ENCODE measurements at places on chromosomes 6 and 20.

DNA sequence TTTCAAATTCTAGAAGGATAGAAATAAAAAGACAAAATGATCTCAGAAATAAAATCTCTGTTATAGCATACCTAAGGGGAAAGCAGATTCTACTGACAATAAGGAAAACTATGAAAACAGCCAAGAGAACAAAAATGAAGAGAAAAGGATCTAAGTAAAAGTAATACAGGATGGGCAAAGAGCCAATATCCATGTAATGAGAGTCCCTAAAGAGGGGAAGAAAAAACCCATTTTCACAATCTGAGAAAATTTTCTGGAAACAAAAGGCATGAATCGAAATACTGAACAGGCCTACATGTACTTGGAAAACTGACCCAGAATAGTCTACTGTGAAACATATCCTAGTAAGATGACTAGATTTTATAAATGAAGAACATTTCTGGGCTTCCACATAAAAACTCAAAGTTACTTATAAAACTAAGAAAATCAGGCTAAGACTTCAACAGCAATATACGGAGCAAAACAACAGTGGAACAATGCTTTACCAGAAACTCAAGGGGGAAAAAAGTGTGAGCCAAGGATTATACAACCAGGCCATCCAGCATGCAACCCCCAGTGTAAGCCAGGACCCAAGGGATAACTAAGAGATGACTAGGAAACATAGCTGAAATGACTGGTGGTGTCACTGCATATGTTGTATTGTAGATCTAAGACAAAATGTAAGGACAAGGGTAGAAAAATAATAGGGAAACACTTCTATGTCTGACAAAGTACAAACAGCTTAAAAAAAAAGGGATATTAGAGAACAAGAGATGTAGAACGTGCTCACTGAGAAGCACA is 10.2 kb downstream of the NAPB start:
- no peak for DNase-seq

GRCh38 chr20:3864518-3864917 is 17.9 kb downstream of the MAVS start:
- no peak for DNase-seq

- DNase-seq = no peak
These were observed 35.1 kb downstream of the PLCB4 start for GRCh38 chr20:9103955-9104354.

DNA sequence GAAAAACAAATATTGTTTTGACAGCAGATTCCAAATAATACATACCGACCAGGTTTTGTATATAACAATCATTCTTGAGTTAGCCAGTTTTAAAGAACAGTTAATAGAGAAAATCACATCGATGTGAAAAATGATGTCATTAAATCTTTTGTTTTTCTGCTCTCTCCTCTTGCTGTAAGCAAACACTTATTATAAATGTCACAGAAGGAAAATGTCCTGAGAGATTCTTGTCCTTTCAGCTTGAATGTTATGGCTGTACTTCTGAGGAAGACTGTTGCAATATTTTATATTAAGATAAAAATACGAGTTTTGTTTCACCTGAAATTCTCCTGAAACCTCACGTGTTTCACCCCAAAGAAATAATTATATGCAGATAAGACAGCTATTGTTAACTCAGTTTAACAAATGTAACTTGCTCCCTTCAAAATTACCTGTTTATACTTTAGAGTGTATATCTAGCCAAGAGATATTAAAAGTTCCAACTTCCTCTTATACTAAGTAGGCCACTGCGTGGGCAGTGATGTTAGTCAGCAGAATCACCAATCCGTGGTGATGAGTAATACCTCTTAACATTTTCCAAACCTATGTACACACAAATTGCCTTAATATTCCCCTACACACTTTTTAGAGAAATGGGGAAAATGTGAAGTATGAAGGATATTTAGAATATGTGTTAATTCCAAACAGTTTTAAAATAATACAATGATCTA is 1111.4 kb upstream of the CITED2 start:
- DNase-seq = no peak

- no peak for DNase-seq
These were observed 139.4 kb upstream of the EYA4 start for GRCh38 chr6:133101790-133102189.

- DNase-seq = no peak
These were observed 25.6 kb downstream of the NFYA start for GRCh38 chr6:41098366-41098765.

- peak; percentile 83 for DNase-seq
These were observed 10.5 kb upstream of the KIAA1755 start for GRCh38 chr20:38270869-38271605.

DNA sequence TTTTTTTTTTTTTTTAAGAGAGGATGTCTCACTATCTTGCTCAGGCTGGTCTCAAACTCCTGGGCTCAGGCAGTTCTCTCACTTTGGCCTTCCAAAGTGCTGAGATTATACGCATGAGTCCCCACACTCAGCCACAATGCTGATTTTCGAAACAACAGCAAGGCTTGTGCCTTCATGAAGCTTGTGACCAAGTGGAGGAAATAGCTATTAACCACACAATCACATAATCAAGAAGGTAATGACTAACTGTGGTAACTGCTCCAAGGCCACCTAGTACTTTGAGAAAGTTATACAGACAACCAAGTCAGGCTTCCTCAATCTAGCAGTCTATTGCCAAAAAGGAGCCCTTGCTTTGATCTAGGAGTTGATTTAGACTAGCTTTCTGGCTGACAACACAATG is 46.3 kb downstream of the SOD2 start:
- DNase-seq = no peak
